Stimulated activated CD8-positive, alpha-beta memory T cell treated with anti-CD3 and anti-CD28 coated beads, Interleukin-7, amount 100 ng/mL, for 1 hour (primary cell): ENCODE measurements at places on chromosomes 3 and 15.

GRCh38 chr3:10583798-10584708 is 78.7 kb upstream of the ATP2B2 start:
- no peak for DNase-seq

DNA sequence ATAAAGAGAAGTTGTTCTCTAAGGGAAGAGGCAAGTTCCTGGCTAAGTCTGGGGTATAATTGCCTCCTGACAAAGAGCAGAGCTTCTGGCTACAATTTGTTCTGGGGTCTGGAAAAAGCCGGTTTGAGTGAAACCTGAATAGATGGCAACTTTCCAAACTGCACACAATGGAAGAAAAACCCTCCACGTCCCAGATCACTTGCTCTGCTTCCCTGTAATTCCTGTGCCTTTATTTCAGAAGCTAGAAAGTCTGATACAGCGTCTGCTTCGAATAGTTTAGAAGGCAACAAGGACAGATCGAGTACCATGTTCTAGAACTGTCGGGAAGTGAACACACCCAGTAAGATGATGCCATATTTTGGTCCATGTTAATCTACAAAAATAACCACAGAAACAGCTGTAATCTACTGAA is 1.6 kb upstream of the WDR82 start:
- DNase-seq, result no peak

DNA sequence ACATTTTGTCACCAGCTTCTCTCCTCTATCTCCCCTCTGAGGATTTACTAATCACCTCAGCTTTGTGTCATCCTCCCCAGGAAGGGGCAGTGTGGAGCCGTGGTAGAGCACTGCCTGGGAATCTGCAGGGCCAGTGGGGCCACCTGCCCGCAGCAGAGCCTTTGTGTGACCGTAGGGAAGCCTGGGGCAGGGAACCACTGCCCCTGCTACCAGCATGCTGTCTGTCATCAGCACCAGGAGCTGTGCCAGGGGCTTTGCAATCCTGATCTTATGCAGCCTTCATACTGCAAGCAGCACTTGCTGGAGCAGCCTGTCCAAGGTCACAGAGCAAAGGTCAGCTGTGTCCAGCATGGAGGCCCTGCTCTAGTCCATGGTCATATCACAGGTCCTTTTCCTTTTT is 170.2 kb upstream of the IL12A start:
- DNase-seq, result no peak

DNA sequence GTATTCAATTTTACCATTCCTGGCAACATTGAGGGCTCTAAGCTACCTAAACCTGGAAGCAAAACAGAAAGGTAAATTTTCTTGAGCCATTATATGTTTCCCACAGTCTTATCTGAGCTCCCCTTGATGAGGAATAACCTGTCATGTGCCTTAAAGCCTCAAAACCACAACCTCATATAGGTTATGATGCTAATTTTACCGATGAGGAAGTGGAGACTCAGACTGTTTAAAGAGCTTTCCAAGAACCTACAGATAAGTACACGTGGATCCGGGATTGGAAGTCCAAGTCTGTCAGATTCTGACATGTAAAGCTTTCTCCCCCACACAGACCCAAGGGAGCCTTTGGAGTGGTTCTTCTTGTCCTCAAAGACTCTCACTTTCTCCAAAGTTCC is 140.5 kb downstream of the SEMA6D start:
- DNase-seq, result no peak

DNA sequence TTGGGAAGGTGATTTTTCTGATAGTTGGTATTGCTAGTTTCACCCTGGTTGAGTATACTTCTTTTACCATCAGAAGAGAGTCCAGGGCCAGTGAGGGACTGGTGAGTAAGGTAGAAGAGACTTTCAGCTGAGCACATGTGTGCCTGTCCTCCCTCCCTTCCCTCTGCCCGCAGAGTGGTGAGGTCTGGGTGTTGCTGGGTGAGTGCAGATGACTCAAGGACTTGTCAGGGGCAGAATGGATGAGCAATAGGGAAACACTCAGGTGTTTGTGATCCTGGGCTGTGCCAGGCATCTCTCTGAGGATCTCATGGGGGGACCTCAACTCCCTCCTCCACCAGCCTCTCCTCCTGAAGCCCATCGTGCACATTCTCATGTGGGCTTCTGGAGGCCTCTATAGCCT is 76.0 kb upstream of the GSK3B start:
- no peak for DNase-seq

DNA sequence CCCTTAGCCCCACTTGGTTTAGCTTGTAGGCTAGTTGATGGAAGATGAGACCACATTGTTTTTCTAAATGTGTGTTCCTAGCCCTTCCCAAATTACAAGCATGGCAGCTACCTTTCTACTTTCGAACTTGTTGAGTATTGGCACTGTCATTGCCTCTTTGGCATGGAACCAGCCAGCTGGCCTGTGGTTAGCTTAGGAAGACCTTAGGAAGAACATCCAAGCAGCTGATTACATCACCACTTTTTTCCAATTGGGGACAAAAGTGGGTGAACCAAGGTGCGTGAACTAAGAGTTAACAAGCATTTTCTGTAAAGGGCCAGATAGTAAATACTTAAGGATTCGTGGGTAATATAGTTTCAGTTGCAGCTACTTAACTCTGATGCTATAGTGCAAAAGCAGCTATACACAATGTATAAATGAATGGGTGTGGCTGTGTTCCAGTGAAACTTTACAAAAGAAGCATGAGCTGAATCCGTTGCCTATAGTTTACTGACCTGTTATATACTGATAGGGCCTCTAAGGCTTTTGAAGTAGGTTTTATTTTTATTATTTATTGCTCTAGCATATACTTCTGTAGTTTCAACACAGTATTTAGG is 8.5 kb downstream of the KLHL18 start:
- DNase-seq, result no peak

DNA sequence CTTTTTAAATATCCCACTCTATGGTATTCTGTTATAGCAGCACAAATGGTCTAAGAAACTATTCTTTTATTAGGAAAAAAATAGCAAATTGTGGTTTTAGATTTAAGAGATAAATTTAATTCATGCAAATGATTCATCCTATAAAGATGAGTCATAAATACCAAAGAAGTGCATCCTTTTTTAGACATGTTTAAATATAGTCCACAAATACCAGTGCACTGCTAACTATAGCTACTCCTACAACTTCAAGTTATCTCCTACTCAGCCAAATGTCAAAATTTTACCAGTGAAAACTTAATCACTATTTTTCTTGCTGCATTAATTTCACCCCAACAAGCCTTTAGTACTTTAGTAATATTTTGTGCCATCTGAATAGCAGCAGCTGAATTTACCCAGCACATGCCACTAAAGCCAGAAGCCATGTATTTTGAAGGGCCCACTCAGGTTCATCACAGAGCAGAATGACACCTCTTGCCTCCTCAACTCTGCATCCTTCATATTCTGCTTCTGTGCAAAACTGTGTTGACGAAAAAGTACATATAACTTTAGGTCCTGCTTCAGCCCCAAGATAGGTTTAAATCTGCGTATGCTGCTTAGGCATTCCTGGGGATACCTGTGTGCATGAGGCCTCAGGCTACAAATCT is 24.9 kb downstream of the CX3CR1 start:
- DNase-seq, result no peak

DNA sequence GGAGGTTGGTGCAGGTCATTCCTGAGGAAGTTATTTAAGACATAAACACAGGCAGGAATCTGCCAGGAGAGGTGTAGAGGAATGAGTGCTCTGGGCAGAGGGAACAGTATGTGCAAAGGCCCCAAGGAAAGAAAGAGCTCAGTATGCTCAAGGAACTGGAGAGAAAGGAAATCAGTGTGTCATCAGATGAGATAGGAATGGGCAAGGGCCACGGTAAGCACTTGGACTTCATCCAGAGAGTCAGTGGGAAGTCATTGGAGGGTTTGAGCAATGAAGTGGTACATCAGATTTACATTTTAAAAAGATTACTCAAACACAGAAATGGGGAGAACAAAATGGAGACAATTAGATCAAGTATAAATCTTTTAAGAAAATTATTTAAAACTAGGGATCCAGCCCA is 272.2 kb downstream of the ADAMTSL3 start:
- DNase-seq, result no peak

DNA sequence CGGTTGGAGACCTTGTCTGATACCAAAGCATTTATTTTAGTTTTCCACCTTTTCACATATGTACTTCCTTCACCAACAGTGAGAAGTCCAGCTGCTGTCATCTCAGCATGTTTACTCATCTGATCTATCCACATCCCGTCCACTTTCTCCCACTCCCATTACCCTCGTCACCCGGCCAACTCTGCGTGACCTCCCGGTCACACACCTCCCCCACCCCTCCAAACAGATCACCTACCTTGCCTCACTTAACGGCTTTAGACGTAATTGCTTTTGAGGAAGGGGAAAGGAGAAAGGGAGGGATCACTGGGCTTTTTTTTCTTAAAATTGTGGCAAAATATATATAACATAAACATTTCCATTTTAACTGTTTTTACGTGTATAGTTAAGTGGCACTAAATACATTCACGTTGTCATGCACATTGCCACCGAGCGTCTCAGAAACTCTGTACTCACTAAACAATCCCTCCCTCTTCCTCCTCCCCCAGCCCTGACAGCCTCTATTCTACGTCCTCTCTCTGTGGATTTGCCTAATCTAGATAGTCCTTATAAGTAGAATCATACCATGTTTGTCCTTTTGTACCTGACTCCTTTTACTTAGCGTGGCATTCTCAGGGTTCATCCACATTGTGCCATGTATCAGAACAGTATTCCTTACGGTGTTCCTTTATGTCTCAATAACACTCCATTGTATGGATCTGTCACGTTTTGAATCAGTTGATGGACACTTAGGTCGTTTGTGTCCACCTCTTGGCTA is 67.2 kb downstream of the LMLN start:
- no peak for DNase-seq

DNA sequence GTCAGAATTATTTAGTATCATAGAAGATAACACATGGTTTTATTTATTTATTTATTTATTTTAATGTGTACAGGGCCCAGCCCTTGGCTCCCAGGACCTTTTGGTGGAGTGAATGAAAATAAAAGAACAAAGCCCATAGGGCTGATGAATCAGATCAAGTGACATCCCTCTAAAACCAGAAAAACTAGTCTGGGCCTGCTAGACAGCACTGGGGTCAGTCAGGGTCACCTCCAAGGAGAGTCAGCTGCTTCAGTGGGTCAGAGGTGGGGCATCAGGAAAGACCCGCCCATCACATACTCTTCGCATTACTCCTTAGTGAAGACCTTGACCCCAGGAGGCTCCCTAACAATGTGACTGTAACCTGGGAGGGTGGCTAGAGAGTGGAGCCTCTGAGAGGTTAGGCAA is 12.8 kb downstream of the PPCDC start:
- no peak for DNase-seq

DNA sequence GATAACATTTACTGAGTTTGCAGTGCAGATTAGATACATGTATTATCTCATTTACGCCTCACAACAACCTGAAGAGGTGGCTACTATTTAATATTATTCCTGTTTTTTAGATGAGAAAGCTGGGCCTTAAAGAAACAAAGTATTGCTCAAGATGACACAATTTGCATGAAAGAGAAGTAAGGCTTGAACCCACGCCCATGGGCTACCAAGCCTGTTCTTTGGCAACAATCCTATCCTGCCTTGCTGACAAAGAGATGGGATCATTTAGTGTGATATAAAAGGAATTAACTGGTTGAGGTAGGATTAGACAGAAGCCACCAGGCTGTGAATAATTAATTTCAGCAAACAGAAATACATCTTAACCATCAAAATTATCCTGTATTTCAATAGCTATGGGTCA is 9.2 kb upstream of the LDHAL6B start:
- DNase-seq, result no peak

GRCh38 chr3:31561891-31562290 is 29.2 kb downstream of the STT3B start:
- DNase-seq, result no peak

- DNase-seq, result peak; percentile 75
Observed at GRCh38 chr3:185976977-185977678, 39.3 kb upstream of the TRA2B start.

DNA sequence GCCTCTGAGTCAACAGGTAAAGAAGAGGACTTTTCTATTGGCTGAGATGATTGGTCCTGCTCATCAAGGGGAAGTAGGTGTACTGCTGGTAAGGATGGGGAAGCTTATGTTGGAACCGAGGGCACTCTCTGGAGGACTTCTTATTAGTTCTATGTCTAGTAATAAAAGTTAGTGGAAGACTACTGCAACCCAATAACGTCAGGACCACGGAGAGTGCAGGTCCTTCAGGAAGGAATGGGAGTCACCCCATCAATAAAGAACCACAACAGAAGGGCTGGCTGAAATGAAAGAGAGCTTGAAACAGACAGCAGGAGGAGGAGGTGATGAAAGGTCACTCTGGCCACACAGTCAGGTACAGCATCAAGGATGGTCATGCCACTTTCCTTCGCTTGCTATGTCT is 68.8 kb upstream of the PRR23E start:
- no peak for DNase-seq

- DNase-seq, result no peak
Observed at GRCh38 chr15:39094116-39094515, 486.8 kb upstream of the THBS1 start.

DNA sequence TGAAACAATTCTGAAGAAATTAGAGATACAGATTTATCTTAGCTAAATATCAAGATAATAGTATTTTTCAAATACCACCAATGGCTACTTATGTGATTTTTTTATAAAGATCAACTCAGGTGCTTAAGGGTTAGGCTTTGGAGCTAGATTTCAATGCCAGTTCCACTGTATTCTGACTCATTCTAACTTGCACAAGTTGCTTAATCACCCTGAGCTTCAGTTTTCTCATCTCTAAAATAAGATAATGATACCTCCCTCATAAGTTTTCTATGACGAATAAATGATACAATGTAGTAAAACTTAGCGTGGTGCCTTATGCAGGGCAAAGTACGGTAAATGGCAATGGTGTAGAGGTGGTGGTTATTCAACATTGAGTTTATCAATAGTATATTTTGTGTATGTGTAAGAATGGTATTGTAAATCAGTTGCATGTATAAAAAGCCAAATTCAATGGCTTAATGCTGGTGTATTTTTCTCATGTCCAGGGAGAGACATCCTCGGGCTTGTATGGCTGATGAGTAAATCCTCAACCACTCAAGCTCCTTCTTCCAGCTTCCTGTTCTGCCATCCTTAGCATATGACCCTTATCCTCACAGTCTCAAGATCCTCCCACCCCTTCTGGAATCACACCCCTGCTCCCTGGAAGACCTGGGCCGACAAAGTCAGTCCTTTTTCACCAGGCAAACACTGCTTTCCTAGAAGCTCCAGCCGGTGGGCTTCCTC is 505.9 kb upstream of the CFAP20DC start:
- DNase-seq, result no peak

GRCh38 chr3:40476478-40477470 is at the start of gene ZNF619:
Gene ZNF619 (plus strand): TSS chr3:40477122. CDS start chr3:40477980, 858 bp downstream.
- no peak for DNase-seq

- DNase-seq, result no peak
Observed at GRCh38 chr3:65924762-65925161, 114.0 kb downstream of the MAGI1 start.

- DNase-seq, result no peak
Observed at GRCh38 chr15:29765898-29766527, 56.3 kb downstream of the TJP1 start.

- no peak for DNase-seq
Observed at GRCh38 chr3:148727231-148727630, 29.5 kb downstream of the AGTR1 start.

- no peak for DNase-seq
Observed at GRCh38 chr3:9783954-9784353, 8.3 kb downstream of the TADA3 start.

GRCh38 chr15:80503319-80503952 is 99.3 kb downstream of the ARNT2 start:
- no peak for DNase-seq
